ENCODE measurements at places on chromosomes 13 and 19.

DNA sequence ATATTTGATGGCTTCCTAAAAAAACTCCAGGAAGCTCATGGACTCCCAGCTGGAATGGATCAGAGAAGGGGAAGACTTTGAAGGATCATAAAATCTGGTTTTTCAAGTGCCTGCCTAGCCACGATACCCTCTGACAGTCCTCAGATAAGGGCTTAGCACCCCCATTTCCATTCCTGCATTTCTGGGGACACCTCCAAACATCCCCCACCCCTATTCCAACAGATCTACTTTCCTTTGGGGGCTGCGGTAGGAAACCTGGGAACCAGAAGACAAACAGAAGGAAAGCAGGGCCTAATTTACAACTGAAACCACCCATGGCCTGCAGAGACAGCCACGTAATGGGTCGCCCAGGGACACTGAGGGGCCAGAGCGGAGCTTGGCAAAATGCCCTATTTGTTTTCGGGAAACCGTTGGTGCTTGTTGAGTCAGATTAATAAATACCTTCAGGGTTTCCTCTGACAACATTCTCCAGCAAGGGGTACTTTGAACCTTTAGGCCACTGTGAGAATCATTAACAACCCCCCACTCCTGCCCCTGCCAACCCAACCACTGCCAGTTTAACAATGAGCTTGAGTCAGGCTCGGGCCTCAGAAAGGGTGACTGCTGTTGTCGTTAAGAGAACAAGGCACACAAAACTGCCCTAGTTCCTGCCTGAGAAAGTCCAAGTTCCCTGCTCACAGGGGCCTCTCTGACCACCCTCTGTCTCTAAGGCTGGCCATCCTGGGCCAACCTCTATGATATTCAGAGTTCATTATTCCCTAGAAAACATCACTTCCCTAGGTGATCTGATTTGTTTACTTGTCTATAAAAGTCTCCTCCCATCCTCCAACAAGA is 23.5 kb downstream of the RHPN2 start:
- no peak for DNase-seq

DNA sequence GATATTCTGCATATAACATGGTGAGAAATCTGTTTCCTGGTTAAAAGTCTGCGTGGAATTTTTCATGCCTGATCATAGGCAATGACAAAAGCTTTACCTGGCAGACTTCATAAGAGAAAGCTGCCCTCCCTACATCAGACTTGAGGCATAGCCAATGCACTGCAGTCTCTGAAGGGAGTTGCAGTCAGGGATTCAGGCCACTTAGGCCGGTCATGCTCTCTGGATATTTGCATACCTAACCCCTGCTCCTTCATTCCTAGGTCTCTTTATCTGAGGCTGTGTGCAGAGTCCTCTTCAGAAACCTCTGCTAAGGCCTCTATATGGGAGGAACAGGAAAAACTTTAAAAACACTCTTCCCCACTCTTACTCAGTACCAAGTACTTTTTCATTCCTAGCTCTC is 287.4 kb downstream of the PCDH17 start:
- no peak for DNase-seq

- DNase-seq = no peak
Measured at GRCh38 chr13:112796190-112796915, 106.5 kb downstream of the ATP11A start.

DNA sequence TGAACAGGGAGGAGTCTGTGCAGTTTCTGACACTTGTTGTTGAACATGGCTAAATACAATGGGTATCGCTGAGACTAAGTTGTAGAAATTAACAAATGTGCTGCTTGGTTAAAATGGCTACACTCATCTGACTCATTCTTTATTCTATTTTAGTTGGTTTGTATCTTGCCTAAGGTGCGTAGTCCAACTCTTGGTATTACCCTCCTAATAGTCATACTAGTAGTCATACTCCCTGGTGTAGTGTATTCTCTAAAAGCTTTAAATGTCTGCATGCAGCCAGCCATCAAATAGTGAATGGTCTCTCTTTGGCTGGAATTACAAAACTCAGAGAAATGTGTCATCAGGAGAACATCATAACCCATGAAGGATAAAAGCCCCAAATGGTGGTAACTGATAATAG is 16.1 kb downstream of the CEACAM6 start:
- DNase-seq = no peak

GRCh38 chr13:42049454-42049813 is 986 bp downstream of the DGKH start:
- no peak for DNase-seq

DNA sequence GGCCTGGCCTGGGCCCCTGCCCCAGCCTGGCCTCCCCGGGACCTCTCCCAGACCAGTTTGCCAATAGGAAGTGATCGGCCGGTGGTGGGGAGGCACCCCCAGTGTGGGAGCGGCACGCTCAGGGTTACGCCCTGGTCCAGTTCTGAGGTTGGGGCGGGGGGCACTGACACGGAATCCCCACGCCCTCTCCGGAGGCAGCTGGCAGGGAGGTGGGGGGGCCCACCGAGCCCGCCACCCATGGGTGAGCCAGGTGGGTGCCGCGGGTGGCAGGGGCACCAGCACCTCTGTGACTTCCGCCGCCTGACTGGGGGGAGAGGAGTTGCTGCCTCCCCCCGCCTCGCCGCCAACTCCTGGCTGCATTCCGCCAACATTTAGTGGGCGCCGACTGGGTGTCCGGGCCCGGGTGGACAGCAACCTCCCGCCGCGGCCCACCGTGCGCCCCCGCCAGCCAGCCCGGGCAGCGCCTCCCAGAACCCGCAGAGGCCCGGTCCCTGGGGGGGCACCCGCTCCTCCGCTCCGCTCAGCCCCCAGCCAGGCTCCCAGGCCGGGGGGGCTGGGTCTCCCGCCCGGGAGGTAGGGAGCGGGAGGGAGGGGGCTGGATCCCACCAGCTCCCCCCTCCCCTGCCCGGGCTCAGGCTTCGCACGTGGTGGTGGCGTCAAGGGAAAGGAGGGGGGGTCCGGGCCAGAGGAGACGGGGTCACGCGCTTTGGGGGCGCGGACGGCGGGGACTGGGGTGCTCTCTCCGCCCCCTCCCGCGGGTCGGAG is 2.0 kb downstream of the ZBTB7A start:
- no peak for DNase-seq

DNA sequence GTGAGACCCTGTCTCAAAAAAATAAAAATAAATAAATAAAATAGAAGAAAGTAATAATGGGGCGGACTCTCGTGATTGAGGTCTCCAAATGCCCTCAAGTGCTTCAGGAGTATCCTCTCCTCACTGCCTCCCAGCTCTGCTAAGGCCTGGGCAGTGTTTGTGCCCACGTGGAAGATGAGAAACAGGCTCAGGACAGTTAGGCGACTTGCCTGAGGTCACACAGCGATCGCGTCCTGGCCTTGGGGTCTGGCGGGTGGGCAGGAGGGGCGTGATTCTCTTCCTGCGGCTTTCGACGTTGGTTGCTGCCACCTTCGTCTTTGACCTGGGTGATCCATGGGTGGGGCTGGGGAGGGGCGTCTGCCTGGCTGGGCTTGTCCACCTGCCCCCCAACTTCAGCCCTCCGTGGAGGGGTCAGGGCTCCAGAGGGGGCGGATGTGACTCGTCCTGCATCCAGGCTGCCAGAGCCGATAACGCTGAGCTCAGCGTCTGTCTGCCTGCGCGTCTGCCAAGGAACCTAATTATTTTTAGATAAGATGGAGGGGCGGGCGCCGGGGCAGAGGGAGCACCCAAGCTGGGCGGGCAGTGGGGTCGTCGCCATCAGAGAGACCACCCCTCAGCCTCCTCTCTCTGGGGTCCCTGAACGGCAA is 56.9 kb downstream of the NFIC start:
- no peak for DNase-seq

DNA sequence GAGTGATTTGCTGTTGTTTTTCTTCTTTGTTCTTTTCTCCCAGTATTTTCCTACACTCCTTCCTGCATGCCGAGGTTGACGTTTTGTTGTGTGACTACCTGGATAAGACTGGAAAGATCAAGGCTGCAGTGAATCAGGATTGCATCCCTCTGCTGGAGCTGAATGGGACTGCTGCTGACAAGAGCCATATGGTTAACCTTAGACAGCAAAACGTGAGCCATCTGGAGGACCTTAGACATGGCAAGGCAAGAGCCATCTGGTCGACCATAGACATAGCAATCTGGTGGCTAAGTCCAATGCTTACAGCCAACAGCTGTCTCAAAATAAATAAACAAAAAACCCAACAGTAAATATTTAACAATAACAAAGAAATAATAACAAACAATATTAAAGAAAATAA is 42.6 kb upstream of the ZNF91 start:
- no peak for DNase-seq

- no peak for DNase-seq
Measured at GRCh38 chr13:36709136-36709890, 35.5 kb downstream of the SERTM1 start.

DNA sequence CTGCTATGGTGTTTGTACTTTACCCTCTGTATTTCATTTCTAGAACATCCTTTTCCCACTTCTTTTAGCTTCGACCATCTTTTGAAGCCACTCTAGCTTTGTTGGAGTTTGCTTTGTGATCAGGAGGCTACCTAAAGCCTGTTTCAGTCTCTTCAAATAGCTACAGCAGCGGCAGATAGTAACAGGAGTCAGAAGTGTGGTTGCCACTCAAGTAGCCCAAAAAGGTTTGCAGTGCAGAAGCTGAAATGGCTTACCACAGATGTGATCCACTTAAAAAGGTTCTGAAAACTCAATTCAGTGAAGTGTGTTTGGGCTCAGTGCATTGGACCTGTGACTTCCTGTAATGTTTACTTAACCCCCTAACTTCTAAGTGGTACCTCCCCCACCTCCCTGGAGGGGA is 26.2 kb downstream of the WASF3 start:
- DNase-seq = no peak

DNA sequence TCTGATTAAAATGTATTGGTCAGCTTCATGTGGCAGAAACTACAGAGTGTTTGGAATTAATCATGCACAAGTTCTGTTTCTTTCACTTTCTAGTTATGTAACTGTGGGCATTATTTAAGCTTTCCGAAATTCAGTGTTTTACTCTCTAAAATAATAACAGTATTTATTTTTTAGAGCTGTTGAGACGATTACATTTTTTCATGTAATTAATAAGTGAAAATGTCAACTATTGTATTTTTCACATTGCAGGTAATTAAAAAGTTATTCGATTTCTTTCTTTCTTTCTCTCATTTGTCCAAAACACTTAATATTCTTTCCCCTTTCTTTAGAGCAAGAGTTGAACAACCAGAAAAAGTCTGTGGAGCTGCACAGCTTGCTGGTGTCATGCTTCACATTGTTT is 559.4 kb upstream of the PCDH20 start:
- no peak for DNase-seq

- no peak for DNase-seq
Measured at GRCh38 chr19:36482876-36483275, 6.5 kb downstream of the ZNF566 start.

- DNase-seq = no peak
Measured at GRCh38 chr19:17109962-17110598, 34.5 kb downstream of the MYO9B start.
